ENCODE measurements at places on chromosomes 2 and 18. TPM values are rescaled to one million over a fixed set of nuclear protein-coding genes. Genes with fewer than 3 reads are reported as not detected.
A peak's percentile ranks its signal among the peaks of the same experiment; 100 is the strongest.

- no peak for DNase-seq
These were observed 9.3 kb upstream of the PTMA start for GRCh38 chr2:231699006-231699405.

DNA sequence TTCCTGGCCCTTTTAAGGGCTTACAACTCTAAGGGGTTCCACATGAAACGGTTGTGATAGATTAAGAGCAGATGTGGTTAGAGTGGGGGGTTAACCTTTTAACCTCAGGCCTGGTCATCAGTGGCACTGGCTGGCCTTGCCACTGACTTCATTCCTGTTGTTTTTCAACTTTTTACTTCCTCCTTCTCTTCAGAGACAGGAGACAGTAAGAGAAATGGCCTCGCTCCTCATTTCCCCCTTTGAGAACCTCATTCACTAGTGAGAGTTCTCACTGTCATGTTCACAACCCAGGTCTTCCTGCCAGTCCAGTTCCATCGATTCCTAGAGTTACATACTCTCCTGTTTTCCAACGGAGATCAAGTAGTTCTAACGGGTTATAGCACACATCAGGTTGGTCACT is 101.6 kb upstream of the SLC1A4 start:
- DNase-seq = no peak

TTN gene
- 0.12 TPM for total RNA-seq

GRCh38 chr2:80299661-80300060 is 4.9 kb downstream of the LRRTM1 start:
- DNase-seq = no peak

- DNase-seq = peak; percentile 39
These were observed 119.3 kb upstream of the RBBP8 start for GRCh38 chr18:22813648-22814328.

DNA sequence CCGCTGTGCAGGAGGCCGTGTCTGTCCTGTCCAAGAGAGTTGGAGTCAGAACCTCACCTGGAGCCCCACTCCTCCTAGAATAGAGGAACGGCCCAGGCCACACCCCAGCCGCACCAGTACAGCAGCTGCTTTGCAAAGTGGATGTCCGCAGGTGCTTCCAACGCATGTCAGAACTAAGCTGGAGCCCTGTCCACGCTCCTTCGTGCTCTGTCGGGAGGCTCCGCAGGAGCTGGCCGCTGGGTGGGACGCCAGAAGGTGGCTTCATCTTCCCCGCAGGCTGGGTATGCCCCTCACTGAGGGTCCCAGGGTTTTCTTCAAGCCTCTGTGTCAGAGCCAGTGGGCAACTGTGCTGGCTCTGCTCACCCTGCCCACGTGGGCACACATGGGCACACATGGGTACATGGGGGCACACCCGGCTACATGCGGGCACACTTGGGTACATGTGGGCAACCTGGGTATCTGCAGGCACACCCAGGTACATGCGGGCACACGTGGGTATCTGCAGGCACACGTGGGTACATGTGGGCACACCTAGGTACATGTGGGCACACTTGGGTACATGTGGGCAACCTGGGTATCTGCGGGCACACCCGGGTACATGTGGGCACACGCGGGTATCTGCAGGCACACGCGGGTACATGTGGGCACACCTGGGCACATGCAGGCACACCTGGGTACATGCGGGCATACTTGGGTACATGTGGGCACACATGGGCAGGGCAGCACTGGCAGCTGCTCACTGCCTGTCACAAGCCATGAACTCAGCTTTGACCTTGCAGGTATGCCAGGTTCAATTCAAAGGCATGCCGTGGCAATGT is 67.1 kb upstream of the CTDP1 start:
- no peak for DNase-seq

- peak; percentile 58 for DNase-seq
These were observed 25.2 kb upstream of the CASP10 start for GRCh38 chr2:201157694-201158093.

- DNase-seq = no peak
These were observed 60.7 kb upstream of the ZEB2 start for GRCh38 chr2:144580521-144581161.

GRCh38 chr2:30915486-30915885 is 108.2 kb upstream of the CAPN13 start:
- no peak for DNase-seq

DNA sequence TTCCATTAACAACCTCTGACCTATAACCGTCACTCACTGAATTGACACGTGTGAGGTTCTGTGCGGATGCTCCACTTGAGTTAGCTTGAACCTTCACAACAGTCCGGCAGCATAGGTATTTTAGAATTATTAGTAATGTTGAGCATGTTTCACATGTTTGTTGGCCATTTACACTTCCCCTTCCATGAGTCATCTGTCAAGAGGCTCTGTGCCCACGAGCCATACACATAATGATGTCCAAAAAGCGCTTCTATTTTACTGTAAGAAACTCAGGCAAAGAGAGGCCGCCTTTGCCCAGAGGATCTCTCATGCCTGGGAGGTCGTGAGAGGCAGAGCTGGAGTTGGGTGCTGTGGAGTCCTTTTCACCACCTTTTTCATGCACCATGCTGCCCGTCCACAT is 28.9 kb upstream of the TMEM214 start:
- peak; percentile 8 for DNase-seq

- DNase-seq = no peak
These were observed 465.1 kb upstream of the MYT1L start for GRCh38 chr2:2796207-2796606.

GRCh38 chr18:57833441-57834101 is 30.5 kb upstream of the ATP8B1 start:
- no peak for DNase-seq

DNA sequence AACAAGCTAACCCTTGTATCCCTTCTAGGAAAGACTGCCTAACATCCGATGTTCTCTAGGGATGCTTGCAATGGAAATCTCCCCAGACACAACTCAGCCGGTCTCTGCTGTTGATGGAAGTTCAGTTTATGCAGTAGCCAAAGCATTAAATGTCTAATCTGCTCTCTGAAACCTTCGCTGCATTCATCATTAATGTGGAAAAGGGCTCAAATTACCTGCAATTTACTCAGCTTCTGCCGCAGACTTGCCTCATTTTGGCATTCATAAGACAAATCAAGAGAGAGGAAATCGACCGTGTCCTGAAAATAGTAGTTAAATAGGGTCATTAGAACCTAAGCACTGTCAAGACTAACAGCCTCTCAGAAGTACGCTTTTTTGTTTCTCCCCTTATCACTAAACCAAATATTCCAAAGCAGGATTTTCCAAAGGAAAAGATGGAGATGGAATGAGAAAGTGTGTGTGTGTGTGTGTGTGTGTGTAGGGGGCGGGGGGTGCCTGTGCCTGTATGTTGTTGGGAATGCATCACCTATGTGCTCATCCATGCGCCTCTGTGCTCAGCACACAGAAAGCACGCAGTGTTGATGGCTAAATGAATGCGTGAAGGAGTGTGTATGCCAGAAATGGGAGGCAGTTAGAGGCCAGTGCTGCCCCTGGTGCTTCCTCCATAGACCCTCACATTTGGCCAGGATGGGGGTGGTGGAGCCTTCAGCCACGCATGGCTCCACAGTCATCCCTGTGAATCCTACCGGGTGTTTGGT is 7.4 kb downstream of the LCT start:
- no peak for DNase-seq

IL36RN gene
- not detected for total RNA-seq

GRCh38 chr18:3294435-3295080 is 32.6 kb downstream of the MYL12B start:
- DNase-seq = peak; percentile 27

CENPO gene
- 18.3 TPM for total RNA-seq

DNA sequence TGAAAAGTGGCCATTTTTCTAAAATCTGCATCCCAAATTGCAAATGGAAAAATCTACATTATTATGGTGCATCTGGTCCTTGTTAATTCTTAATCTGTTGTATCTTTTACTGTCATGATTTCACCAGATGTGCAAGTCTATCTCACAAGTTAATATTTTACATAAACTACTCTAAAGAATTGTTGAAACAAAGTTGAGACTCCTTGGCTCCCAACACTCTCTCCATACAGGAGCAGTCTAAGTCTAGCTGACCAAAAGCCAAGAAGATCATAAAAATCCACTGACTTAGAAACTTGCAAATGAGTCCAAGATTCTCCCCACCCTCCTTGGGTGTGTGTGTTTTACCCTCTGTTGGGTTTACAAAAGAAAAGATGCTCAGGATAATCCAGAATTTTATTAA is 85.1 kb downstream of the NCKAP5 start:
- DNase-seq = no peak

- DNase-seq = peak; percentile 39
These were observed 147.0 kb downstream of the PPP1R1C start for GRCh38 chr2:182132605-182133004.

- no peak for DNase-seq
These were observed 127.6 kb upstream of the ZNF516 start for GRCh38 chr18:76622651-76623050.

DNA sequence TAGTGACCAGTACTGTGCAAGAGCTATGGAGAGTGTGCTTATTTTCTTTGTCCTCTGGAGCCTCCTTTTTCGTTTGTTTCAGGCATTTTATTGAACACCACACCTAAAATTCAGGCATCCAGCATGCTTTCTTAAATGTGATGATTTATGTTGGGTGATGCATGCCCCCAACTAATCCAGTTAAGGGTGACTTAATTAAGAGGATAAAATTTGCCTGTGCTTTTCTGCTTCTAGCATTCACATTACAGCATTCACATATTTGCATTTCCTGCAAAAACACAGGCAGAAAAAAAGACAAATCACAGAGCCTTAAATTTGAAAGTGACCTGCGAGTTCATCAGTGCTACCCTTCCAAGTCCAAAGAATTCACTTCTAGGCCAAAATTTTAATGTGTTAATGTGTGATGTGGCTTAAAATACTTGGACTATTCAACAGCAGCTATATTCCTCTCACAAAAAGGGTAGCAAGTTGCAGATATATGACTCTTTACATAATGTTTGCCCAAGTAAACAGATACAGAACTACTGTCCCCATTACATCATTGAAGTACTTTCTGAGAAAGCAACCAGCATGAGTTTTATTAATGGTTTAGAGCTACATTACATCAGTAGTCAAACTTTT is 286.5 kb downstream of the THSD7B start:
- DNase-seq = no peak

DNA sequence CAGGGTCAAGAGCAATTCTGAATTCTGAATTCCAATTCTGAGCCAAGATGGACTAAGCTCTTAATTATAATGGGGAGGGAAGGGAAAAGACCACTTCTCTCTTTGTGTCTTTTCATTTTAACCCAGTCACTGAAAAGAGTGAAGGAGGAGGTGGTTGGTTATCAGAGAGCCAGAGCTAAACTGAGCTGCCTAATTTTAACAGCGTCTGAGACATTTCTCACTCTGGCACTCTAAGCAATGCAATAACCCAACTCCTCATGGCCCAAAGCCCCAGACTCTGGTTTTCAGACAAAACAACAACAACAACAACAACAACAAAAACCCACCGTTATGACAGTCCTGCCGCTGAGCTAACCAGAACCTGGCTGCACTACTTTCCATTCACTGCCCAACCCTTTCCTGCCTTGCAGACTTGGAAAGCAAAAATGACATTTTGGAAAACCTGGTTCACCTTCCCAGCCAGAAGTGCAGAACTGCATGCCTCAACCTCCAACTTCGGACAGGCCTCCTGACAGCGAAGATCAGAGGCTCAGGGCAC is 1.0 kb downstream of the CHST10 start:
- no peak for DNase-seq

GRCh38 chr2:230893841-230894781 is 29.4 kb downstream of the ITM2C start:
- no peak for DNase-seq

- DNase-seq = no peak
These were observed 214.8 kb downstream of the NEDD4L start for GRCh38 chr18:58258692-58259342.

DNA sequence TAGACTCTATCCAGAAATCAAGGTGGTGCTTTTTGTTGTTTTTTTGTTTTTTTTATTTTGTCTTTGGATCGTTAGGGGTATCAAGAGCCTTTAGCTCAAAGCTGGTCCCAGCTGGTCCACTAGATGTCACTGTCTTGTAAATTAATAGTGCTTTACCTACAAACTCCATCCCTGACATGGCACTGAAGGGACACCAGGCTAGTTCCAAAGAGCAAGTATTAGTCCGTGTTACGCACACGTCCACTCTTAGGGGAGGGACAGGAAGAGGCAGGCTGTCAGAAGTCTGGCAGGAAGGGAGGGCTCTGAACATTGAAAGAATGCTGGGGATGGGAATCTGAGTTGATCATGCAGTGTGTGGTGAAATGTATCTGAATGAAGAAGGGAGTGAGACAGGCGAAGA is 85.9 kb upstream of the CCBE1 start:
- peak; percentile 84 for DNase-seq

SH3RF3 gene
- total RNA-seq = 4.4 TPM

GRCh38 chr2:233059547-233059796 is 670 bp upstream of the INPP5D start:
- no peak for DNase-seq

DNA sequence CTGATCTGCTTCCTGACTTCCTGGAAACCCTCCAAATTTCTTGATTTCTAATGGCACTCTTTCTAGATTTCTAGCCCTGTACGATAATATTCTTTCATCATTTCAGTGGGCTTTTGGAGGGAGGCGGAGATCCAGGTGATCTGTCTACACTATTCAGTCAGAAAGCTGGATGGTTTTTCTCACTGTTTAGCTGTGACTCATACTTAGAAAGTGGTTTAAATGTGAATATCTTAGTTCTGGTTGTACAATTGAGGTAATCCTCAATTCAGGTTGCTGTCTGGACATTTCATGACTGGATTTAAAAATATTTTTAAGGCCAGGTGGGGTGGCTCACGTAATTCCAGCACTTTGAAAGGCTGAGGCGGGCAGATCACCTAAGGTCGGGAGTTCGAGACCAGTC is 20.8 kb downstream of the SEH1L start:
- DNase-seq = no peak

EML6 gene
- total RNA-seq = 0.26 TPM

- no peak for DNase-seq
These were observed 14.4 kb upstream of the ALLC start for GRCh38 chr2:3643371-3644245.

DNA sequence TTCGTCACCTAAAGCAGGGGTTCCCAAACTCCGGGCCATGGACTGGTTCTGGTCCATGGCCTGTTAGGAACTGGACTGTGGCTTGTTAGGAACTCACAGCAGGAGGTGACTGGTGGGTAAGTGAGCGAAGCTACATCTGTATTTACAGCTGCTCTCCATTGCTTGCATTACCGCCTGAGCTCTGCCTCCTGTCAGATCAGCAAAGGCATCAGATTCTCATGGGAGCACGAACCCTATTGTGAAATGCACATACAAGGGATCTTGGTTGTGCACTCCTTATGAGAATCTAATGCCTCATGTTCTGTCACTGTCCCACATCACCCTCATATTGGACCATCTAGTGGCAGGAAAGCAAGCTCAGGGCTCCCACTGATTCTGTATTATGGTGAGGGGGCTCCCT is 217.0 kb downstream of the ZFP36L2 start:
- no peak for DNase-seq

DNA sequence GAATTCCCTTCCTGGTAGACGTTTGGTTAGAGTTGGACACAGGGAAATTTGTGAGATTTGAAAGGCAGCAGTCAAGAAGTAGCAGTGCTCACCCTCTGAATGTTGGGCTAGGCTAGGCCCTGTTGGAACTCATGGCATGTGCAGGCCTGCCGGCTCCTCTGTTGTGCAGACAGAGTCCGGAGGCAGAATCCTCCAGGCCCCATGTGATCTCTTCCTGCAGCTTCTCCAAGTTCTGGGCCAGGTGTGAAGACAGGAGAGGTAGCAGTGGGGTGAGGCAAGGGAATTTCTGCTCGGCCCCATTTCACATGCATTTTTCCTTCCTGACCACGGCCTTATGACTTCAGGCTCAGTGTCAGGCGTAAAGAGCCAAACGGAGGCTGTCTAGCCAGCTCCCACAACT is 36.9 kb upstream of the RAB31 start:
- DNase-seq = no peak

GRCh38 chr2:26605195-26605998 is 35.8 kb downstream of the CIB4 start:
- DNase-seq = peak; percentile 25
